Inflammatory macrophage treated with lipopolysaccharide for 4 hours (primary cell): ENCODE measurements at places on chromosomes 6 and 20.

DNA sequence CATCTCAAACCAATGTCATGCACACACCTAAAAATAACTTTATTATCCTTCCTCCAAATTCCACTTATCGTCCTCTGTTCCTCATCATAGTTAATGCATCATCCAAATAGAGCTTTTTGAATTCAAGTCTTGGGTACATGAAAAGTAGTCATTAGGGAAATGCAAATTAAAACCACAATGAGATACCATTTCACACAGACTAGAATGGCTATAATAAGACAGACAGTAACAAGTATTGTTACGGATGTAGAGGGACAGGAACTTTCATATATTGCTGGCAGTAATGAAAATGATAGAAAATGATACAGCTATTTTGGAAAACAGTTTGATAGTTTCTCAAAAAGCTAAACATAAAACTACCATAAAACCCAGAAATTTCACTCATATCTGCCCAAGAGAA, 59.1 kb downstream of the FHL5 start:
- no peak for DNase-seq

DNA sequence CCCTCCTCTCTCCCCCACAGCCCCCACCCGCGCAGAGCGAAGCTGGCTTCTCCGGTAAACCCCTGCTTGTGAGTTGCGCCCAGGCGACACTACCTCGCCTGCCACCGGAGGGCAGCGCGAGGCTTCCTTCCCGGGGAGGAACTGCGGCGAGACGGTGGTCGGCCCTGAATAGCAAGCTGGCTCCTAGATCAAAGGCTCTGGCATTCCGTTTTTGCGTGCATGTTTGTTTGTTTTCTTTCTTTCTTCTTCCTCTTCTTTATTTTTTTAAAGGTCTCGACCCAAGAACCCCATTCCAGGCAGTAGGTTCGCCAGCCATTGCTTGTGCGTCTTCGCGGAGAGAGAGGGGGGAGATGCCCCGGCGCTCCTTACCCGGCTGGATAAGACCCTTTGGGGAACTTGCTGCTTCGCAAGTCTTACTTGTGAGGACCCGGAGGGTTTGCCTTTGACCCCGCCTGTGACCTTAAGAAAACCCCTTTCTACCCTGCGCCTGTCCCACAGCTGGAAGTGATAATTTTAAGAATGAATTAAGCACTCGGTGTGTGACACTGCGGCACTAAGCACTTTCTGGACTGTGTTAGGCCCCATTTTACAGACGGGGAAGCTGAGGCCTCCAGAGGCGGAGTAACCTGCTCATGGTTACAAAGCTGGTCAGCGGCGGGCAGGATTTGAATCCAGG, 92.7 kb upstream of the SIRPA start:
- peak; percentile 73 for DNase-seq

- DNase-seq = no peak
Measured at GRCh38 chr6:148866657-148867268, 119.9 kb downstream of the UST start.

DNA sequence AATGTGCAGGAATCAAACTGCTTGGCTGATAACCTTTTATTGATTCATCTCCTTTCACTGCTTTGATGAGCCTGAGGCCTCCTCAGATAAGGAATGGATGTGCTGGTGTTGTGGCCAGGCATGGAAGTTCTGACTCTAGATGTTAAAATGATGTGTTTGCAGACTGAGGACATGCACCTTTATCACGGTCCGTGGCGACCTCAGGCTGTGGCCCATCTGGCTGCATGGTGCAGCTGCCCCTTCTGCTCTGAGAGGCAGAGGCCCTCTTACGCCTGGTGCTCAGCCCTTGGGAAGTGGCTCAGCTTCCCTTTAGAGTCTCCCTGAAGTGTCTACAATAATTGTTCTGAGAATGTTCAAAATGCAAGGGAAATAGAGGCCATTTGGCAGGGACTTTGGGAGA, 26.2 kb downstream of the CDH4 start:
- DNase-seq = no peak
